Activated CD8-positive, alpha-beta memory T cell treated with anti-CD3 and anti-CD28 coated beads, Interleukin-2, amount 10 ng/mL, durations not matched to agents 7 days and 5 days (primary cell): ENCODE measurements at places on chromosomes 3 and 15. TPM values are rescaled to one million over a fixed set of nuclear protein-coding genes. Genes with fewer than 3 reads are reported as not detected.

DNA sequence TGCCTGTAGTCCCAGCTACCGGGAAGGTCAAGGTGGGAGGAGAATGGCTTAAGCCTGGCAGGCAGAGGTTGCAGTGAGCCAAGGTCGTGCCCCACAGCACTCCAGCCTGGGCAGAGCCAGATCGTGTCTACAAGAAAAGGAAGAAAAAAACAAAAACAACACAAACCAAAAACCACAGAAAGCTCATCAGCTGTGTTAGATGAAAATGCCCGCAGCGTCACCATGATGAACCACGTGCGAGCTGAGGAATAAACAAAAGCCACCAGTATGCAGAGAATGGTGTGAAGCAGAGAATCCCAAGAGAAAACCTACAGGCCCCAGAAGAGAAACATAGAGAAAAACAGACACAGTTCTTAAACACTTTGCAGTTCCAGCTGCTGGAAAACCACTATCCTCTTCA lies 19.7 kb upstream of the TM4SF19 start:
- no peak overlapping the region for H3K4me3 ChIP-seq

DNA sequence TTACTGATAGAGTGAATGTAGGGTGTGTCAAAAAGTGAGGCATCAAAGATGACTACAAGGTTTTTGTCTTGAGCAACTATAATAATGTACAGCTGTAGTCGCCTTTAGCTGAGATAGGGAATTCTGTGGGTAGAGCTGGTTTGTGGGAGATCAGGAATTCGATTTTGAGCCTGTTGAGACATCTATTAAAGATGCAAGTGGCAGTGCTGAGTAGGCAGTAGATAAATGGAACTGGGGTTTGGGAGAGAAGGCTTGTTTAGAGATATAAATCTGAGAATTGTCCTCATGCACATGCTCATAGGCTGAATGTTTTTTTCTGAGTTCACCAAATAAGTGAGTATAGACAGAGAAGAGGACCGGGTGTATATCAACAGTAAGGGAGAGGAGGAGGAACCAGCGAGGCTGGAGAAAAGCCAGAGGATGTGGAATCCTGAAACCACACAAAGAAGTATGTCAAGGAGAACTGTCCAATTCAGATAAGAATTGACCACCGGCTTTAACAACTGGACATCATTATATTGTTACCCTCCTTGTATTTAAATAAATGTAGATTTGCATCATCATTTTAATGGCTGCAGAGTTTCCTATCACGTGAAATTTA lies 146.0 kb upstream of the TNIK start:
- H3K27ac ChIP-seq: no peak overlapping the region
- H3K36me3 ChIP-seq: no peaks in the 10 kb centered on the region
- DNase-seq: no peak

DNA sequence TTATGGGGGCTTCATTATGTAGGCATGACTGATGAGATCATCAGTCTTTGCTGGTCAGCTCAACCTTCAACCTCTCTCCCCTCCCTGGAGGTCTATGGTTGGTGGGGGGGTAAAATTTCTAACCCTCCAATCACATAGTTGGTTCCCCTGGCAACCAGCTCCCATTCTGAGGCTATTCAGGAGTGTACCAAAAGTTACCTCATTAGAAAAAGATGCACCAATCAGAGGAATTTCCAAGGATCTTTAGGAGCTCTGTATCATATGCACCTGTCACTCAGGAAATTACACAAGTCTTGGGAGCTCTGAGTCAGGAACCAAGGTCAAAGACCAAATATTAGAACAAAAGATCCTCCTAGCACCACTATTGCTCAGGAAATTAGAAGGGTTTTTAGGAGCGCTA lies 21.4 kb upstream of the LEO1 start:
- no peak overlapping the region for H3K4me3 ChIP-seq
- no peaks in the 10 kb centered on the region for H3K4me1 ChIP-seq
- H3K36me3 ChIP-seq: no peaks in the 10 kb centered on the region
- H3K27me3 ChIP-seq: no peaks in the 10 kb centered on the region

GRCh38 chr3:105499961-105500360 lies 133.3 kb downstream of the ALCAM start:
- H3K36me3 ChIP-seq: peaks cover 1% of the 10 kb centered on the region
- H3K27ac ChIP-seq: no peak overlapping the region
- no peak for DNase-seq
- no peaks in the 10 kb centered on the region for H3K27me3 ChIP-seq
- H3K4me1 ChIP-seq: no peaks in the 10 kb centered on the region

- H3K36me3 ChIP-seq: no peaks in the 10 kb centered on the region
- peaks cover 32% of the 10 kb centered on the region for H3K27me3 ChIP-seq
- peak overlapping the region; percentile 62 for H3K27ac ChIP-seq
- peak; percentile 82 for DNase-seq
These were observed 8.6 kb downstream of the CLEC3B start for GRCh38 chr3:45034612-45035252.

DNA sequence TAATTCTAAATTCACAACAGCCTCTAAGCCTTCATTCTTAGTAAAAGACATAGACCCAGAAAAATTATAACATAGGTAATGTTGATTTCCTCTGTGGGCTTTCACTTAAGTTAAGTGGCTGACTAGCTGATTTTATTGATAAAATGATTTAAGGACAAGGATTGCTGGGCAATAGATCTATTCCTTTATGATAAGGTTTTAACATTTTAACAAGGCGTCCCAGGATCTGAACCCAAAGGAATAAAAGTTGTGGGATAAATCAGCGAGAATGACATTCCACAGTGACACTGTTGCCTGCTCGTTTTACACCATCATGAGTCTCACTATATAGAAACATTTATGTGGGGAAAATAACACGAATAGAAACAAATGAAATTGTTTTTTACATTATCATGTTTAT lies 1151.0 kb downstream of the ZPLD1 start:
- no peaks in the 10 kb centered on the region for H3K27me3 ChIP-seq
- no peak overlapping the region for H3K4me3 ChIP-seq
- DNase-seq: no peak
- H3K27ac ChIP-seq: no peak overlapping the region
- H3K36me3 ChIP-seq: no peaks in the 10 kb centered on the region
- no peaks in the 10 kb centered on the region for H3K4me1 ChIP-seq

GRCh38 chr3:14440531-14441239 lies 38.3 kb downstream of the SLC6A6 start:
- H3K27ac ChIP-seq: no peak overlapping the region
- no peak overlapping the region for H3K4me3 ChIP-seq
- H3K4me1 ChIP-seq: peaks cover 11% of the 10 kb centered on the region
- no peak for DNase-seq

GRCh38 chr15:56428821-56429458 lies 36.0 kb downstream of the MNS1 start:
- peaks cover 3% of the 10 kb centered on the region for H3K36me3 ChIP-seq
- peaks cover 4% of the 10 kb centered on the region for H3K27me3 ChIP-seq
- H3K27ac ChIP-seq: no peak overlapping the region
- no peak overlapping the region for H3K4me3 ChIP-seq
- H3K4me1 ChIP-seq: peaks cover 5% of the 10 kb centered on the region

DNA sequence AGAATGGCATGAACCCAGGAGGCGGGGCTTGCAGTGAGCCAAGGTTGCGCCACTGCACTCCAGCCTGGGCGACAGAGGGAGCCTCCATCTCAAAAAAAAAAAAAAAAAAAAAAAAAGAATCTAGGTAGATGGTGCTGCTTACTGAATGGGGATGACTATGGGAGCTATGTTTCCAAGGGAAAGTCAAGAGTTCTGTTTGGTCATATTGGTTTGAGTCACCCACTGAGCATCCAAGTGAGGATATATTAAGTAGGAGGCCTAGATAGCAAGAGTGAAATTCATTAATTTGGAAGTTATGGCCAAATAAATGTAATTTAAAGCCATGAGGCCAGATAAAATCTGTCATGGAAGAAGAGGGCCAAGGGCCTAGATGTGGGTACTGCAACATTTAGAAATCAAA lies 9.0 kb upstream of the UACA start:
- H3K36me3 ChIP-seq: no peaks in the 10 kb centered on the region
- peaks cover 26% of the 10 kb centered on the region for H3K27me3 ChIP-seq
- H3K27ac ChIP-seq: no peak overlapping the region

DNA sequence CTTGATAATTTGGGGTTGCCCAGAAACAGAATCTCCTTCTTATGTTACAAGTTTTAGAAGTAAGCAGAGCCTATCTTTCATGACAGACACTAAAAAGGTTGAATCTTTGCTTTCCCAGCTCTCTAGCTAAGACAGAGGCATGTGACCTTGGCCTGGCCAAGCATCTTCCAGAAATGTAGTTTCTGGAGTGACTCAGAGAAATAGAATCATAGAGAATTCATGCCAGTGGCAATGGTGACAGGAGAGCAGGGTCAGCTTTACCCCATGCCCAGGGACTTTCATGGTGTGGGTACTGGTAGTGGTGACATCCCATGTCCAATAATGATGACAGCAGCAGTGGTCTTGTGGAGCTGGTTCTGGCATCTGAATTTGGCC lies 4.0 kb upstream of the PARP6 start:
- H3K36me3 ChIP-seq: no peaks in the 10 kb centered on the region
- H3K4me3 ChIP-seq: no peak overlapping the region
- H3K27me3 ChIP-seq: no peaks in the 10 kb centered on the region
- no peak overlapping the region for H3K27ac ChIP-seq
- DNase-seq: no peak
- peaks cover 14% of the 10 kb centered on the region for H3K4me1 ChIP-seq

GRCh38 chr3:125110016-125110875 lies 54.4 kb upstream of the HEG1 start:
- peak; percentile 43 for DNase-seq
- H3K27me3 ChIP-seq: peaks cover 9% of the 10 kb centered on the region
- H3K27ac ChIP-seq: peak overlapping the region; percentile 27
- H3K4me3 ChIP-seq: no peak overlapping the region
- H3K36me3 ChIP-seq: peaks cover 10% of the 10 kb centered on the region

- no peak for DNase-seq
- H3K27me3 ChIP-seq: no peaks in the 10 kb centered on the region
- H3K4me3 ChIP-seq: no peak overlapping the region
- no peak overlapping the region for H3K27ac ChIP-seq
These were observed 22.4 kb downstream of the PPM1L start for GRCh38 chr3:160778480-160778879.

DNA sequence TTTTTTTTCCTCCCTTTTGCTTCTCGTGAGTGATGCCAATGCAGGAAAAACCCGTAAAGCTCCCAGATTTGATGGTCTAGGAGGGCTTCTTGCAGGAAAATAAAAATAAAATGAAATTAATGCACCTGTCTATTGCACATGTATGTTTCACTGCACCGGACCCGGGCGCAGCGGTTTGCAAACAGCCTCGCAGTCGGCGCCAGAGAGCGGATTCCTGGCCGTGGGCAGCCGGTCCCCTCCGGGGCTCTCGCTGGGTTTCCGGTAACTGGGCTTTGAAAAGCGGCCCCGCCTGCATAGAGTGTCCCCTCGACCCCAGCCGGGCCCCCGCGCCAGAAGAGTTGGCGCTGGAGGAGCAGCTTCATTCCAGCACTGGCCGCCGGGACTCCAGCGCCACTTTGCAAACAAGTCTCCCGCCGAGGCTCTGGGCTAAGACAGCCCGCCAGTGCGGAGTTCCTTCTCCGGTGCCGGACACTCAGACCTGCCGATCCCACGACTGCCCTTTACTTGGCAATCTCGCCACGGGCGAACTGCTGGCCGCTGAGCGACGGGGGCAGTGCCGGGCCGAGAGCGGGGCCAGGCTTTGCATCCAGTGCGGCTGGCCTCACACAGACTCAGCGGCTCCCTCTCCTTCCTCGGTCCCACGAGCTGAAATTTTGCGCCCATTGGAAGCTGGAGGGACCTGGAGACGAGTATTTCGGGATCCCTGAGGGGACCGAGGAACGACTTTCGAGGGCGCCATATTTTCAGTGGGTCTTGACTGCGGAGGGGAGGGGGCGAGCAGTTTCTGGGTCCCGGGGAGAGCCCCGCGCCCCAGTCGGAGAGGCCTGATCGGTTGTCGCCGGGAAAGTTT lies 225.9 kb upstream of the C2CD4B start:
- peak overlapping the region; percentile 91 for H3K4me3 ChIP-seq
- H3K36me3 ChIP-seq: no peaks in the 10 kb centered on the region
- peaks cover 19% of the 10 kb centered on the region for H3K4me1 ChIP-seq
- peak overlapping the region; percentile 62 for H3K27ac ChIP-seq
- H3K27me3 ChIP-seq: peaks cover 49% of the 10 kb centered on the region

DNA sequence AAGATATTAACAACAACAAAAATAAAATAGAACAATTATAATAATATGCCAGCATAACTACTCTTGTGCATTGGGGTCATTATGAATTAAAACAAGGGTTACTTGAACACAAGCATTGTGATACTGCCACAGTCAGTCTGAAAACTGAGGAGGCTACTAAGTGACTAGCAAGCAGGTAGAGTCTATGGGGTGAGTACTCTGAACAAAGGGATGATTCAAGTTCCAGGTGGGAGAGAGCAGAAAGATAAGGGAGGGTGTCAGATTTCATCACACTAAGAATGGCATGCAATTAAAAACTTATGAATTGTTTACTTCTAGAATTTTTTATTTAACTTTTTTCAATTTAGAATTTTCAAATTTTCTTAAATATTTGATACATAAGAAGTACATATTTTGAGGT lies 754.4 kb upstream of the GOLIM4 start:
- no peaks in the 10 kb centered on the region for H3K4me1 ChIP-seq
- no peaks in the 10 kb centered on the region for H3K36me3 ChIP-seq
- no peaks in the 10 kb centered on the region for H3K27me3 ChIP-seq
- no peak overlapping the region for H3K4me3 ChIP-seq

GRCh38 chr3:30623351-30623750 lies 16.9 kb downstream of the TGFBR2 start:
- no peak overlapping the region for H3K4me3 ChIP-seq
- H3K36me3 ChIP-seq: peaks cover 58% of the 10 kb centered on the region
- H3K4me1 ChIP-seq: peaks cover 92% of the 10 kb centered on the region
- no peaks in the 10 kb centered on the region for H3K27me3 ChIP-seq
- no peak for DNase-seq
- peak overlapping the region; percentile 79 for H3K27ac ChIP-seq

CA12 gene
- total RNA-seq: not detected

THAP10 gene
- total RNA-seq: 0.20 TPM

PIGB gene
- 29.8 TPM for total RNA-seq

CKMT1A gene
- total RNA-seq: not detected

GOLGA6L10 gene
- 0.91 TPM for total RNA-seq
